Posterior cingulate gyrus (tissue), 11 donors: ENCODE measurements at places on chromosomes 7 and 10.

GRCh38 chr10:130960531-130960930, 351.0 kb downstream of the TCERG1L start:
- peak; percentile 67 for DNase-seq

DNA sequence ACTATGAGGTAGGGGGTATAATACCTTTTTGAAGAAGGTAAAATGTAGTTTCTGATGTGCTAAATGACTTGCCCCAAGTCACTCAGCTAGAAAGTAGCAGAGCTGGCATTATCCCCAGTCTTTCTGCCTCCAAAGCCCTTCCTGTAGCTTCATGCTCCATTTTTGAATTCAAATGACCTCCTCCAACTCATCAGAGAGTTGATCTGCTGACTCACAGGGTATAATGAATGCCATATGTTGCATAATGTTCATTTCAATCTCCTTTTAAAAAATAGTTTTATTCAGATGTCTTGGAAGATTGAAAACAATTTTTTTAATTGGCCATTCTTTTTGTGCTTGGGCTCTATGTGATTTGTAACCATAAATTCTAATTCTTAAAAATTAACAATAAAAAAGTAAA, 272.8 kb upstream of the IMMP2L start:
- no peak for DNase-seq

DNA sequence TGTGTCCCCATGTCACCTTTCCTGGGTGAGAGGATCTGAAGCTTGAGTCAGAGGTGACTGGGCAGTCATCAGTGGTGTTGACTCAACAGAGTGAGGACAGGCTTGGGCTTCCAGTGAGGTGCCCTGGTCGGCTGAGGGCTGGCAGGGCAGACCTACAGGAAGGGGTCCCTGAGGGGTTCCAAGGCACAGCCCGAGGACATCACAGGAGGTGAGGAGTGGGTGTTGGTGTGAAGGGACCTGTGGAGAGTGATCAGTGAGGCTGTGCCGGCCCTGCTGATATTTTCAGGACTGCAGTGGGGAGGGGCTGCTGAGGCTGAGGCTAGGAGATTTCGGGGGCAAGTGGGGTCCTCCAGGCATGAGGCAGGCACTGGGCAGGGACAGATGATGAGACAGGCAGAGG, 545.5 kb downstream of the TCERG1L start:
- no peak for DNase-seq

GRCh38 chr7:155722118-155722517, 77.7 kb downstream of the RBM33 start:
- no peak for DNase-seq

GRCh38 chr7:120988591-120989256, at the start of gene CPED1:
Gene CPED1, plus strand, starts transcription at chr7:120988711. Its CDS starts 911 bp downstream, at chr7:120989622.
- peak; percentile 40 for DNase-seq

GRCh38 chr7:12729112-12729511, 41.7 kb downstream of the ARL4A start:
- peak; percentile 43 for DNase-seq

GRCh38 chr10:93370961-93371360, 111.2 kb downstream of the MYOF start:
- DNase-seq = no peak

DNA sequence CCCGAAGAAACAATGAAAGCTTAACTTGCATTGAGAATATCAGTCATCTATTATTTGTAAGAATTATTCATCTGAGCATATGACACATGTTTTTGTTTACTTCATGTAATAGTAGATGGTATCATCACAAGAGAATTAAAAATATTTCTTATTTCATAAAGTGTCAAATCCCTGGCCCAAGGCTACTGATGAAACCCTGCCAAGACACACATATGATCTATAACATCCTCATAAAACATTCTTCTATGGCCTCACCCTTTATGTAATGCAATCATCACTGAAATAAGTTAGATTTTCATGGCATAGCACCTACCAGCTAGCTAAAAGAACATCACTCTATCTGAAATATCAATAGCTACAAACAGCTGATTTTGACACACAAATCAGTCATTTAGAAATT, 385.6 kb upstream of the PHF14 start:
- DNase-seq = no peak

DNA sequence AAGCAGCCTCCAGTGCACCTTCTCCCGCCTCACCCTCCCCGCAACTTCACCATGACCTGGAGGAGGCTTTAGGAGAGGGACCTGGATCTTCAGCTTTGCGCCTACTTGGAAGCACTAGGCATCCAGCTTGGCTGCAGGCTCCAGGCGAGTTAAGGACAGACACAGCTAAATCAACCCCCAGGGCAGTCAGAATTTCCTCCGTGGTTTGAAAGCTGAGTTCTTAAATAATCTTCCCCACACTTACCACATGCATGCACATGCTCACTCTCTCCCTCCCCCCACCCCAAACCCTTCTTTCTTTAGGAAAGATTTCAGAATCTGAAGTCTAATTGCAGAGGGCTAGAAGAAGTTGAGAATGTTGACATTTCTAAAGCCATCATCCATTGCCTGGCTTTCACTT, 36.7 kb upstream of the LRRC4 start:
- peak; percentile 26 for DNase-seq

DNA sequence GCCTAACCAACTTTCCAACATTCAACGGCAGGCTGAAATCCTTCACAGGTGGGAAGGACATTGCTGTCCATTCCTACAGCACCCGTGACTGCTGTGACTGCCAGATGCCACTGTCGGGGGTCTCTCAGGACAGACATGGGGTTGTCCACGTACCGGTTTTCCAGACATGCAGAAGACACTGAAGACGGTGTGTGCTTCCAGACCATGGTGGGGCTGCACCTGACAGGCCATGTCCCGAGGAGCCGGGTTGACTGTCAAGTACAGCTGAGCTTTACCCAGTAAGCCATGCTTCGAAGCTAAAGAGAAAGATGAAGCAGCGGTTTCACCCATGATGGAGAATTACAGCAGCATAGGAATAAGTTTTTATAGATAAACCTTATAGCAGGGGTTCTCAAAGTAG, 70.9 kb downstream of the PKD1L1 start:
- DNase-seq = no peak

- peak; percentile 57 for DNase-seq
Observed at GRCh38 chr10:43105102-43105955, 28.5 kb downstream of the RET start.

DNA sequence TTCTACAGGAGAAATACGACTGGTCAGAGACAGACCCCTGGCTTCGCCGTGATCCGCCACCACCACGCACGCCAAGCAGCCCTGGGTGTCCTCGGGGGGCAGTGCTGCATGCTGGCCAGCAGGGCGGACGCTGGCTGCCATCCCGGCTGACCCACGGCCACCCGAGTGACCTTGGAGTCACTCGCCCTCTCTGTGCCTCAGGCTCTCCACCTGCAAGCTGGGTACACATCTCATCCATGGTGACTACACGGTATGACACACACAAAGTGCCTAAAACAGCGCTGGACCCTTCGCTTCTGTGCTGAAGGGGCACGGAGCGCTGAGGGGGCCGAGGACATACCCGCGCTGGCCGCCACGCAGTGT, 62.0 kb upstream of the RNF32 start:
- no peak for DNase-seq

DNA sequence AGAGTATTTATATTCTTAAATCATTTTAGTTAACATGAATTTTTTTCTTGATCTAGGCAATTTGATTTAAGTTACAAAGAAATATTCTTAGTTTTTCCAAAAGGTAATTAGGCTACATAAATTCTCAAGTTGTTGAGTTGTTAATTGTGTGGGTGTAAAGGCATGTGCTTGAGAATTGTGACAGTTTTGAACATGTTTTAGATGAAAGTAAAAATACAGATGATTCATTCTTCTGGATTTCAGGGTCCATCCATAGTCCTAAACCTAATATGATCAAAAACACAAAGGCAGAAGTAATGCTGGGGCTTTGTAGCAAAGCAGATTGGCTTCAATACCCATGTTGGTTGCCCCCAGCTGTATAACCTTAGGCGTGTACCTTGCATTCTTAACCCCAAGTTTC, 127.9 kb downstream of the CPED1 start:
- DNase-seq = no peak

- DNase-seq = no peak
Observed at GRCh38 chr10:76311752-76312636, 880.6 kb downstream of the LRMDA start.

DNA sequence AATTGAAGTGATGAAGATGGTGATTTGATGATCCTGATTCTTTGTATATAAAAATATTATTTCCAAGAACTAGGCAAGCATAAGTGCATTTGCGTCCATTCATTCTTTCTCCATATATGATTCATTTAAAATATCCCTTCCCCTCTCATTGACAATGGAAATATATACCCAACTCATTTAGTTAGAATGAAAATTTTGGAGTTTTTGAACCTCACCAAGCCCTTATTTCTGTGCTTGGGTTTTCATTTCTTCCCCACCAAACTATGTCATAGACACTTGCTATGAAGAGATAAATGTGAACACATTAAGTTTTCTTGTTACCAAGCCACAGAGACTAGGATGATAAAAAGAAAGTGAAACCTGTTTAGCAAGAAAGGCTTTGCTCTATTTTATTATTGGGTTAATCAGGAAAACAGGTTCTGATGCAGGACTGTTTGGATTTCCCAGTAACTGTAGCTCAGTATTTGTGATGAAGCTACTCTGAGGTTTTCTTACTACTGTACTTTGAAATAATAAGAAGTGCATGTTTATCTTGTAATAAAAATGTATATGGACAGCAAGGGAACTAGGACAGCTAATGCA, 68.3 kb downstream of the ITGB1 start:
- no peak for DNase-seq

- DNase-seq = no peak
Observed at GRCh38 chr10:43214071-43214955, 52.6 kb downstream of the RASGEF1A start.

DNA sequence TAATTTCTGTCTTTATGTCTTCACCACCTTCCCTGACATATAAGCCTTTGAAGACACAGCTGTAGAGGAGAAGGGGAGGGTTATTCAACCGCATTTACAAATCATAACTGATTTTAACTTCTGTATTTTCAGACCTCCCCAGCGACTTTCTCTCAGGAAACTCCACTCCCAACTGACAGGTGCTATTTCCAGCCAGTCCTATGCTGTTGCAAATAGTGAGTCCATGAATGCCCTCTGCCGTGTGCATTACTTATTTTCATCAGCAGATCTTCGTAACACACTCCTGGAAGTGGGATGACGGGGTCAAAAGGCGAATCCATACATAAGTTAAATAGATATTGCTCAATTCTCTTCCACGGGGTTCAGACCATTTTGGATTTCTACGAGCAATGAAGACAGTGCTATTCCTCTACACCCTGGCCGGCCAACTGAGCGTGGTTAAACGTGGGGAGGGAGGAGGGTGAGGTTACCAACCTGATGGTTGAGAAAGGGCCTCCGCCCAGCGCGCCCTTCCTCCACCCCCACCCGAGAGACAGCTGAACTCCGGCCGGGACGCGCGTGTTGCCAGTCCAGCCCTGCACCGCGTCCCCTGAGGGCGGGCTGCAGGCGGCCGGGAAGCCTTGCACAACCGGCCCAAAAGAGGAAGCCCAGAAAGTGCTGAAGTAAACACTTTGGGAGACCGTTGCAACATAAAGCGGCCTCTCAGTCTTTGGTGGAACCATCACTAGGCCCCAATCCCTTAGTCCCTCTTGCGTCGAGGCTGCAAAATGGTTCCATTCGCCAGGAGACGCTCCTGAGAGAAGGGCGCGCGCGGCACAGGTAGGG, at the start of gene APBB1IP:
Gene APBB1IP (plus strand): TSS at position 705 of the 825 bp plus-strand sequence. CDS start 53,986 bp downstream, outside the sequence.
- peak; percentile 16 for DNase-seq

- DNase-seq = no peak
Observed at GRCh38 chr10:78532480-78533042, 498.9 kb downstream of the RPS24 start.

DNA sequence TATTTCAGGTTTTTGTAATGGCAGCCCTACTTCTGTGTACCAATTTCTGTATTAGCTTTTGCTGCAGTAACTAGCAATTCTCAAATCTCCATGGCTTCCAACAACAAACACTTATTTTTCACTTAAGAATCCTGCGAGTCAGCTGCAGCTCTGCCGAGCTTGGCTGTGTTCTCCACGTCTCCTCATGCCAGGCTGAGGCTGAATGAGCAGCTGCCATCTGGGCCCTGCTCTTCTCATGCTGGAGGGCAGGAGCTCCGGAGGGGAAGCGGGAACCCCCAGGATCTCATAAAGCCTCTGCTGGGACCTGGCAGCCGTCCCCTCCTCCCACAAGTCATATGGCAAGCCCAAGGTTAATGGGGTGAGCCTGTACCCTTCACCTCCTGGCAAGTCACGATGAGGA, 591.1 kb downstream of the SDK1 start:
- peak; percentile 82 for DNase-seq

GRCh38 chr7:130672146-130672545, 3.6 kb upstream of the COPG2 start:
- no peak for DNase-seq

DNA sequence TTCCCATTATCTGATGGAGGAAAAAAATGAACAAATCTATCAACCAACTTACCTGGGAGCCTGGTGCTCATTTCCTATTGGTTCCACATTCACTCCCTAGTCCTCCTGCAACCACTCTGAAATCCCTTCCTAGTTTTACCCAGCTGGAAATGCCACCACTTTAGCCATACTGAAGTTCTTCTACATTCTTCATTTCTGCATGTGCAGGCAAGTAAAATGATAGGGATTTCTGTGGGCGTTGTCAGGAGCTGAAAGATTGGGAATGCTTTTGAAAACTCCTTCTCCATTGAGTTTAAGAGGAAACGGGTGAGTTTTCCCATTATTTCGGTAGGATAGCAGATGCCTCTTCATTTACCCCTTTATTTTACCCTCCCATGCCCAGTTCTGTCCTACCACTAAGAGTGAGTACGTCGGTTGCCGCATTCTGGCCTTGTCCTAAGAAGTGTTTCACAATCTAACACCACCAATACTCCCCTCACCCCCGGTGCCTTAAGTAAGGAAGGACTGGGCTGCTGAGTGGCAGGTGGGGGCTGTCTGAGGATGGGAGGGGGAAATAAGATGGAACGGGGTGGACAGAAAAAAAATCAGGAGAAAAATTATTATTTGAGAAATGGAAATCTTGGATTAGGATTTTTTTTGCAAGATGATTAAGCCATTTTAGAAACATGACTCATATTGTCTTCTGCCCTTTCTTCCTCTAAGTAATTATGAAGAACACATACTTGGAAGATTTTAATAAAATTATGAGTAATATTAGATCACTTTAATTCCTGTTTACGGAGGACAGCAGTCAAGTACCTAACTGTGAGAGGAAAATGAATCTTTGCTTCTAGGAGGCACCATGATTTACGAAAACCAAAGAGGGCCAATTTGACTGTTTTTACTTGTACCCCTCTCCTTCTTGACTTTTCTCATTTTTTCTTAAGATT, 13.2 kb upstream of the TAS2R60 start:
- no peak for DNase-seq

- DNase-seq = no peak
Observed at GRCh38 chr10:108789336-108789735, 1134.0 kb downstream of the XPNPEP1 start.

GRCh38 chr7:135673360-135673706, 11.0 kb downstream of the STMP1 start:
- DNase-seq = no peak

- DNase-seq = no peak
Observed at GRCh38 chr10:92965314-92965713, 95.3 kb upstream of the CYP26C1 start.

GRCh38 chr7:44761207-44762161, 12.8 kb downstream of the ZMIZ2 start:
- no peak for DNase-seq
